ENCODE measurements at places on chromosomes 3 and 15.

- DNase-seq, result no peak
Observed at GRCh38 chr15:25175789-25176615, 221.2 kb downstream of the SNRPN start.

- no peak for DNase-seq
Observed at GRCh38 chr3:192881159-192881786, 36.4 kb downstream of the MB21D2 start.

GRCh38 chr15:97691078-97691477 lies 269.4 kb upstream of the ARRDC4 start:
- DNase-seq, result no peak

- no peak for DNase-seq
Observed at GRCh38 chr15:70379134-70379533, 281.4 kb upstream of the TLE3 start.

GRCh38 chr3:48687220-48687678 lies 1.5 kb upstream of the NCKIPSD start:
- DNase-seq, result no peak

DNA sequence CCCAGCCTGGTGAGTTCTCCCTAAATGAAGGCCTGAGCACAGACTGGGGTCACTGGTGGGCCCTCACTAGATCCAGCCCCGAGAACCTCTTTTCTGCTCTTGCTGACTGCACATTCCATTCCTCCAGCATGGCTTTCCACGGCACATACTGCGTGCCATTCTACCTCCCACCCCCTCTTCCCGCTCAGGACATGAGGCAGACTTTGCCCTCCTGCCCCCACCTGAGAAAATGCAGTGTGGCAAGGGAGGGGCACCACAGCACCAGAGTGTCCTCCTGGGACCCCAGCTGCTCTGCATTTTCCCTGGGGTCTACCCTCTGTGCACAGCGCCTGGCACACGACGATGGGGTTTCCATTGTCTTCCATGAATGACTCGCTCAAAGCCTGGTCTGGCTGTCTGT lies 6.1 kb upstream of the SLCO2A1 start:
- no peak for DNase-seq

- no peak for DNase-seq
Observed at GRCh38 chr3:99286266-99286845, 352.0 kb upstream of the COL8A1 start.

DNA sequence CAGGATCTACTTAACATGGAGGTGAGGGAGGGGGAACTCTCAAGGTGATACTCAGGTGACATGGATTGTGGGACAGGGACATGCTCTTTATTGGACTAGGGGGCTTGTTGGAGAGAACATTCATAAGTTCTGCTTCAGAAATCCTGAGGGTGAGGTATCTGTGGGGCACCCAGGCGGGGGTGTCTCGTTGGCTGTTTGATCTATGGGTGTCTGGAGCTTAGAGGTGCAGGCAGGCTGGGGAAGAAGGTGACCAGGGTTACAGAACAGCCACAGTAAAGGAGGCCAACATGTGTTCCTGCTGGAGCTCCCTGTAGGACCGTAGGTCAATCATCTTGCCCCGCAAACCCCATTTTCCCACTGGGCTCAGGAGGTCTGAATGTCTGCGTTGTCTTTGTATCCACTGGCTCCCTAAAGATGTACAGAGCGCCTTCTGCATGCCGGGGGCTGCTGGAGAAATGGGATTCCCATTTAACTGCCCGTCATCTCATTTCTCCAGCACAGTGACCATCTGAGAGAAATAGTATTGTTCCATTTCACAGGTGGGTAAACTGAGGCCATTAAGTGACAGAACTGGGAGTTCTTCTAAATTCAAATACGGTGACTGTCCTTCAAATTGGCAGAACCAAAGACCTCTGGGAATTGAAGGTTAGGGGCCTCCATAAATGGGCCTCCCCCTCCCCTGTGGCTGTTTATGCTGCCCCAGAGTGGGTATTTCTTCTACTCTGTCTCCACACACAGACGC lies 40.3 kb upstream of the TSEN2 start:
- DNase-seq, result no peak

- DNase-seq, result no peak
Observed at GRCh38 chr15:38130740-38131498, 121.7 kb upstream of the SPRED1 start.

DNA sequence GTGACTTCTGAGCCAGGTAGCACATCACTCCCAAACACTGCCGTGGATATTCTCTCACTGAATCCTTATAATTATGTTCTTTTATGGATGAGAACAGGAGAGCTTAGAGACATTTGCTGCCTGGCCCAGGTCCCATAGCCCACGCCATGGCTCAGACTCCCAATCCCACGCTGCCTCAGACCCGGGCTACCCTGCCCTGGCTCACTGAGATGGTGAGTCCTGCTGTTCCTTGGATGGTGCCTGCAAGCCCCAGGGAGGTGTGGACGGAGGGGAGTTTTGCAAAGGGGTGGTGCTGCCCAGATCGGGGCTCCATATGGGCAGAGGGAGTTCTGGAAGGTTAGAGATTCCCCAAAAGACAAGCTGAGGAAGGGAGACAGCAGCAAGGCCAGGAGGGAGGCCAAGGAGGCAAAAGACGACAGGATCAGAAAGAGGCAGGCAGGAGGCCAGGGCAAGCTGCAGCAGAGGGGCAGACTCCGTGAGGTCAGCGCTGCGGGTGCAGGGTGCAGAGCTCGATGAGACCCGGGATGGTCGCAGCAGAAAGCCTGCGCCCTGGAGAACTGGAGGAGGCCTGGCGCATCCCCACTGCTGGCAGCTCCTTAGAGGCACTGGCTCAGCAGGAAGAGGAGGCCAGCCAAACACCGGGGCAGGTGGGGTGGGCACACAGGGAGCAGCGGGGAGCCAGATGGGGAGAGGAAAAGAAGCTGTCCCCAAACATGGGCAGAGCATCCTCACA lies 95.7 kb upstream of the ALDH1A3 start:
- DNase-seq, result no peak

- no peak for DNase-seq
Observed at GRCh38 chr3:112579697-112580096, 17.9 kb downstream of the SLC35A5 start.

GRCh38 chr15:99059010-99059981 lies 45.6 kb upstream of the SYNM start:
- no peak for DNase-seq

- no peak for DNase-seq
Observed at GRCh38 chr3:44041726-44042125, 200.0 kb upstream of the TOPAZ1 start.

- no peak for DNase-seq
Observed at GRCh38 chr3:178525251-178525650, 11.0 kb upstream of the KCNMB2 start.

DNA sequence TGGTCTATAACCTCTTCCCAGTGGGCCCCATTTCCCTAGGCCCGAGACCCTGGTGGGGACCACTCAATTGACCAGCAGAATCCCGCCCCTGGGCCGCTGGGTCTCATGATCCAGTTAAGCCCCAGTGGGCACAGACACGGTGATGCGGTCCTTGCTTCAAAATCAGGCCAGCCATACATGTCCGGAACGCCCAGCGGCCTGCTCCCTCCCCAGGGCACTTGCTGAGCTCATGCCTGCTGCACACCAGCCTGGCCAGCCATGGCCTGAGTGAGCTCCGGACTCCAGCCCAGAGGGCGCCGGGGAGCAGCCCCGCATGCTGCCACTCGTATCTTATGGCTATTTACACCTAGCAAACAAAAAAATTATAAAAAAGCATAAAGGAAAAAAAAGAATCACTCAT lies 34.4 kb upstream of the IQSEC1 start:
- no peak for DNase-seq

DNA sequence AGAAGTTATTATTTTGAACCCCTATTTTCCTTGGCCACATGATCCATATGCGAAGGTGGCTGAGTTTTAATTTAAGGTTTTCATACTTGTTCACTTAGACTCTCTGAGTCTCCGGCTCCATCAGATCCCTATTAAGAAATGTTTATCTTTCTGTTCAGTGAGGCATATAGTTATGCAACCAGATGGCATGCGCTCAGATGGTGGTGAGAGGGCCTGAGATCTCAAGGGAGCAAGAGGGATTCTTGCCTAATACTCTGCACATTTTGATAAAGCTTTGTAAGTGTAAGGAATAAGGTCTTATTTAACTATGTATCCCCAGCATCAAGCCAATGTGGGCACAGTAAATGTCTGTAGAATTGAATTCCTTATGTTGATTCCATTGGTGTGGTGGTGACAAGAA lies 78.9 kb upstream of the DPH6 start:
- DNase-seq, result no peak

- no peak for DNase-seq
Observed at GRCh38 chr3:152583963-152584362, 251.0 kb upstream of the P2RY1 start.

- no peak for DNase-seq
Observed at GRCh38 chr15:83626171-83626802, 27.6 kb upstream of the ADAMTSL3 start.

DNA sequence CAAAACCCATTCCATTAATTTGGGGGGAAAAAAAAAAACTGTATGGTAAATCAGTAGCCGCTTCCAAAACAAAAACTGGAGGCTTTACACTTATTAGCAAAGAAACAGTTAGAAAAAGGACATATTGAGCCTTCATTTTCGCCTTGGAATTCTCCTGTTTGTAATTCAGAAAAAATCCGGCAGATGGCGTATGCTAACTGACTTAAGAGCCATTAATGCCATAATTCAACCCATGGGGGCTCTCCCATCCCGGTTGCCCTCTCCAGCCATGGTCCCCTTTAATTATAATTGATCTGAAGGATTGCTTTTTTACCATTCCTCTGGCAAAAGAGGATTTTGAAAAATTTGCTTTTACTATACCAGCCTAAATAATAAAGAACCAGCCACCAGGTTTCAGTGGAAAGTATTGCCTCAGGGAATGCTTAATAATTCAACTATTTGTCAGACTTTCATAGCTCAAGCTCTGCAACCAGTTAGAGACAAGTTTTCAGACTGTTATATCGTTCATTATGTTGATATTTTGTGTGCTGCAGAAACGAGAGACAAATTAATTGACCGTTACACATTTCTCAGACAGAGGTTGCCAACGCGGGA lies 9.4 kb upstream of the RPL24 start:
- DNase-seq, result no peak

DNA sequence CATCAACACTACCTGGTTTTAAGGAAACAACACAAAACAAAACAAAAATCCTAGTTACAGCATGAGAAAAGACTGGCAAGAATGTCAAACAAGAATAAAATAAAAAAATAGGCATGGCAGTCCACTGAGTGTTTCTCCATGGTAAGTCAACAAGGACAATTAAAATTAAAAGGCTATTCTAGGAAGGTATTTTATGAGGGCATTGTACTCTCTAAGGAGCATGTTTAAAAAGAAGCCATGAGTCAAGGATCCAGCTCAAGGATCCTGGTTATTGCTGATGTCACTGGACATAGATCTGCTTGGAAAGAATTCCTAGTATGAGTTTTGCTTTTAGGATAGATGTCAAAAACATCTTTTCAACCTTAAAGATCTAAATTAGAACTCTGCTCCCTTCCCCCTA lies 106.7 kb downstream of the MYO5A start:
- DNase-seq, result no peak

- DNase-seq, result no peak
Observed at GRCh38 chr3:182810574-182811268, 17.4 kb downstream of the ATP11B start.

DNA sequence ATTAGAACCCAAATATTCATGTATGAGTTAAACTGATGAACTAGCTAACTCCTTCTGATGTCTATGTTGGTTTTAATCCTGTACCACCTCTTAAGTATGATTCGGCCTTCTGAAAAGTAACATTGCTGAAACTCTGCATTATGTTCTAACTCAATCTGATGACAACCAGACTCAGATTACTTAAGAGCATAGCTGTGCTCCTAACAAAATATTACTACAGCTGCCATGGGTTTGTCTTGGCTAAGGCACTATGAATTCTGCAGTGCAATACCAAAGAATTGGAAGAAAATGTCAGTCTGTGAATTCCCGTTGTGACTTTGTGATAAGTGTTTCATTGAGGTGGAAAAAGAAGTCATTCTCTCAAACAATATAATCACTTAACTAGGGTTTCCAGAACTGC lies 224.4 kb downstream of the ZMAT3 start:
- no peak for DNase-seq

DNA sequence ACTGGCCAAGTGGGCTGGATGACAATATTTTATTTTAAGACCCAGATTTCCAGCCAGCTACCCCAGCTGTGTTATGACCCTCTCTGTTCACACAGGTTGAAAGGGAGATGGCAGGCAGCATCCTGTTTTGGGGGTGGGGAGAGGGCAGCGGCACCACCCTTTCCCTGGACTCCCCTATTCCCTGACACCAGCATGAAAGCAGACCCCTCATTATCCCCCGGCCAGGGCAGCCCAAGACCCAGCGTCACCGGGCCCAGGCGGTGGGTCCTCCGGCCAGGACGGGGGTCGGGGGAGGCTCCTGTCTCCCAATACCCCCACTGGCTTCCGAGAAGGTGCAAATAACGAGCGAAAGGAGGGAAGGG lies 127.6 kb upstream of the MEF2A start:
- DNase-seq, result no peak

- DNase-seq, result no peak
Observed at GRCh38 chr3:56829533-56829932, 27.8 kb upstream of the ARHGEF3 start.

DNA sequence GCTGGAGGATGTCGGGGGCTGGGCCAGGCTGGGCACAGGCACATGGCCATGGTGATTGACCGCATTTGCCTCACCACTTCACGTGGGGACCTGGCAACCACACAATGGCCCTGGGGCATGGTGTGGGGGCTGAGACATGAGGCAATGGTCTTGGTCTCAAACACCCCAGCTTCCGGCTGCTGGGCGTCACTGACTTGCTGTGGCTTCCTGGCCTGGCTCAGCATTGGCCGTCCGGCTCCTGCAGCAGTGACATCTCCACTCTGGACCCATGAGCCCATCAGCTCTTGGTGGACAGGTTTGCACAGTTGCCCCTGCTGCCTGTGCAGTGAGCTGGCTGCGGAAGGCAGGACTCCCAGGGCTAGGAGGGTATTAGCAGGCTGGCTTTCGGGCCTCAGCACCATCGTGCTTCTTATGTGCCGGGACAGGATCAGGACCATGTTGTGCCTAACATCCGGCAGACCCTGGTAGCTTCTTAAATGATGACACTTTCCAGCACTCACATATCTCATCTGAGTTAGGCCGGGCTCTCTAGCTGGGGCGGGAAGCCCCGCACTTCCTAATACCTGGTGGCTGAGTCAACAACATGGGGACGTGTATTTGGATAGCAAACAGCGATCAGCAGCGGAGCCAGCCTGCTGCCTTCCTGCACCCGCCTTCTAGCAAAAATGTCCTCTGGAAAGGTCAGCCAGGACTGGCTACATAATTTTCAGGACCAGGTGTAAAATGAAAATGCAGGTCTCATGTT lies 34.1 kb downstream of the ZNF710 start:
- DNase-seq, result no peak

GRCh38 chr3:120652281-120652680 lies 29.8 kb downstream of the HGD start:
- DNase-seq, result no peak

All from activated T-helper 9 cell treated with anti-CD3 and anti-CD28 coated beads, Interleukin-2, amount 50 U/mL, for 16 hours (primary cell).